Body of pancreas (tissue), 4 donors: ENCODE measurements at places on chromosomes 5 and 9. TPM values are rescaled to one million over a fixed set of nuclear protein-coding genes. Genes with fewer than 3 reads are reported as not detected.

Gene OR1J2
- total RNA-seq = not detected

Gene KIF4B
- 0.26 TPM for total RNA-seq

Gene WDR38
- not detected for total RNA-seq

Gene POLE3
- total RNA-seq = 17.6 TPM

Gene CAST
- total RNA-seq = 157 TPM

Gene ACER2
- total RNA-seq = 8.0 TPM

Gene PRDM9
- not detected for total RNA-seq

Gene HTR4
- not detected for total RNA-seq

Gene ANKRD55
- total RNA-seq = not detected

Gene FCN1
- not detected for total RNA-seq

Gene CTXN3
- not detected for total RNA-seq

Gene FSTL4
- total RNA-seq = 0.26 TPM

GRCh38 chr9:36939655-36940499, 94.2 kb downstream of the PAX5 start:
- H3K27me3 ChIP-seq = no peaks in the 10 kb centered on the region
- H3K36me3 ChIP-seq = no peaks in the 10 kb centered on the region
- no peak overlapping the region for H3K4me3 ChIP-seq
- H3K27ac ChIP-seq = no peak overlapping the region
- no peak for DNase-seq

- DNase-seq = no peak
- H3K27ac ChIP-seq = no peak overlapping the region
- no peaks in the 10 kb centered on the region for H3K27me3 ChIP-seq
- peaks cover 17% of the 10 kb centered on the region for H3K4me1 ChIP-seq
- H3K4me3 ChIP-seq = no peak overlapping the region
- no peaks in the 10 kb centered on the region for H3K36me3 ChIP-seq
Observed at GRCh38 chr5:186091-187041, 4.9 kb upstream of the LRRC14B start.

GRCh38 chr5:98333921-98334320, 439.5 kb upstream of the RGMB start:
- no peak for DNase-seq
- H3K27me3 ChIP-seq = no peaks in the 10 kb centered on the region
- H3K27ac ChIP-seq = no peak overlapping the region
- H3K4me3 ChIP-seq = no peak overlapping the region

GRCh38 chr9:123049589-123050222, 16.2 kb downstream of the GPR21 start:
- H3K36me3 ChIP-seq = no peaks in the 10 kb centered on the region
- no peaks in the 10 kb centered on the region for H3K27me3 ChIP-seq
- no peak overlapping the region for H3K4me3 ChIP-seq
- peak; percentile 59 for DNase-seq
- no peak overlapping the region for H3K27ac ChIP-seq

GRCh38 chr5:94174748-94175411, 433.5 kb upstream of the POU5F2 start:
- H3K27me3 ChIP-seq = no peaks in the 10 kb centered on the region
- no peak for DNase-seq
- no peaks in the 10 kb centered on the region for H3K4me1 ChIP-seq
- no peak overlapping the region for H3K27ac ChIP-seq
- H3K4me3 ChIP-seq = no peak overlapping the region
- H3K36me3 ChIP-seq = no peaks in the 10 kb centered on the region

- no peaks in the 10 kb centered on the region for H3K27me3 ChIP-seq
- no peak for DNase-seq
- no peak overlapping the region for H3K4me3 ChIP-seq
- no peaks in the 10 kb centered on the region for H3K36me3 ChIP-seq
- H3K4me1 ChIP-seq = no peaks in the 10 kb centered on the region
Observed at GRCh38 chr5:118520771-118521415, 467.5 kb downstream of the DTWD2 start.

GRCh38 chr5:154331232-154331631, 114.6 kb upstream of the SAP30L start:
- no peak overlapping the region for H3K27ac ChIP-seq
- no peaks in the 10 kb centered on the region for H3K4me1 ChIP-seq
- H3K36me3 ChIP-seq = no peaks in the 10 kb centered on the region

- no peaks in the 10 kb centered on the region for H3K4me1 ChIP-seq
- DNase-seq = no peak
- no peak overlapping the region for H3K4me3 ChIP-seq
- H3K36me3 ChIP-seq = no peaks in the 10 kb centered on the region
Observed at GRCh38 chr9:22911632-22912031, 465.0 kb downstream of the DMRTA1 start.

- H3K27ac ChIP-seq = no peak overlapping the region
- H3K36me3 ChIP-seq = no peaks in the 10 kb centered on the region
- no peak overlapping the region for H3K4me3 ChIP-seq
- no peaks in the 10 kb centered on the region for H3K27me3 ChIP-seq
- no peak for DNase-seq
Observed at GRCh38 chr9:101477214-101477613, 41.6 kb upstream of the ALDOB start.

DNA sequence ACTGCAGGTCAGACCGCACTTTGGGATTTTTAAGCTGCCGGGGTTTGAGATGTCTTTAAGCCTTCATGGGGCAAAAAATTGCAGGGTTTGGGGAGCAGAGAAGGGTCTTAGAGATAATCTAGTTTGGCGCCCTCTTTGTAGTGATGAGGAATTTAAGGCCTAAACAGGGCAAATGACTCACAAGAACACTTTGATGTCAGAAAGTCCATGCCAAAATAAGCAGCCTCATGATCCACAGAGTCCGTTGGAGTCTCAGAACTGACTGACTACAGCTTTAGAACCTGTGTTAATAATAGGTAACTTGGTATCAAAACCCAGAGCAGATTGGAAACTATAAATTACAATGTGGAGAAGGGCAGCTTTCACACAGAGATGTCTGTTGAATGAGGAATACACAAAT, 35.9 kb upstream of the PTGS1 start:
- no peaks in the 10 kb centered on the region for H3K27me3 ChIP-seq
- no peak overlapping the region for H3K4me3 ChIP-seq
- H3K36me3 ChIP-seq = no peaks in the 10 kb centered on the region
- no peaks in the 10 kb centered on the region for H3K4me1 ChIP-seq
- no peak overlapping the region for H3K27ac ChIP-seq

- H3K27me3 ChIP-seq = no peaks in the 10 kb centered on the region
- H3K4me3 ChIP-seq = no peak overlapping the region
- H3K4me1 ChIP-seq = no peaks in the 10 kb centered on the region
Observed at GRCh38 chr9:107404161-107404560, 85.4 kb downstream of the KLF4 start.

GRCh38 chr5:173313351-173313801, 14.8 kb downstream of the STC2 start:
- H3K27ac ChIP-seq = no peak overlapping the region
- H3K4me3 ChIP-seq = no peak overlapping the region
- no peaks in the 10 kb centered on the region for H3K27me3 ChIP-seq
- DNase-seq = no peak
- no peaks in the 10 kb centered on the region for H3K36me3 ChIP-seq
